ACHN (cell line): ENCODE measurements at places on chromosomes 5 and 9.

- DNase-seq, result no peak
These were observed 5.7 kb upstream of the DOCK2 start for GRCh38 chr5:169631360-169631759.

DNA sequence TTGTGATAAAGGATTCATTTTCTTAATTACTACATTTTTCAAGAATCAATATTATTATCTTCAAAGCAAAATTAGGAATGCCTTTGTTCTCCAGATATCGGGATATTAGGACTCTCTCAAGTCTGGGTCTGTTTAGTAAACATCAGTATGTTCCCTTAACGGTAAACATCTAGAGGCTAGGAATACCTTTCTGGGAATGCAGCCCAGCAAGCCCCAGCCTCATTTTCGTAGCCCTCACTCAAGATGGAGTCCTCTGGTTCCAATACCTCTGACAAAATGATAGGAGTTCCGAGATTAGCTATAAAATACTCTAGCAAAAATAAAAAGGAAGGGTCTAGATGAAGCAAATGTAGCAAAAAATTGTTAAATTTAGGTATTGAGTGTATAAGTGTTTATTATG lies 84.5 kb downstream of the TEX10 start:
- DNase-seq, result no peak

- DNase-seq, result no peak
These were observed 11.4 kb downstream of the HABP4 start for GRCh38 chr9:96461336-96461735.

GRCh38 chr9:2502760-2503159 lies 118.8 kb upstream of the VLDLR start:
- DNase-seq, result no peak
